Stimulated activated CD4-positive, alpha-beta T cell treated with anti-CD3 and anti-CD28 coated beads, Interleukin-15, amount 100 ng/mL, for 1 hour (primary cell): ENCODE measurements at places on chromosomes 3 and 15.

- DNase-seq, result no peak
These were observed 226.0 kb downstream of the ZMAT3 start for GRCh38 chr3:178845420-178846118.

- DNase-seq, result no peak
These were observed 5.1 kb upstream of the SPINT1 start for GRCh38 chr15:40838756-40839155.

DNA sequence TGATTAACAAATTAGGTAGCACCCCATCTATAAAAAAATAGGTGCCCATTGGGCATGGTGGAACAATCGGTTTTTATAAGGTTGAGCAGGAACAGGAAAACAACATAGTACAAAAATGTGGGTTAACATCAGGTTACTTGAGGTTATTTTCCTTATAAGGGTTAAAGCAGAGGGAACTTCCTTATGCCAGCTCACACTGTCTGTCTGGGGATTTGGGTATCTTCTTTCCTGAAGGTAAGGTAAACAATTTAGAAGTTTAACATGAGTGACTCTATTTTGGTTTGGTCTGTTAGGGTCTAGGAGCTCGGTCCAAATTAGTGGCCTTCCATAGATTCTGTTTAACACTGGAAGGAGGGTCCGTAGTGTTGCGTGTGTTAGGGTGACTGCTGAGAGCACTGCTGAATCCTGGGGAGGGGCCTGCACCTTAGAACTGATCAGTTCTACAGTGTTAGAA lies 14.7 kb downstream of the CHD2 start:
- DNase-seq, result no peak

DNA sequence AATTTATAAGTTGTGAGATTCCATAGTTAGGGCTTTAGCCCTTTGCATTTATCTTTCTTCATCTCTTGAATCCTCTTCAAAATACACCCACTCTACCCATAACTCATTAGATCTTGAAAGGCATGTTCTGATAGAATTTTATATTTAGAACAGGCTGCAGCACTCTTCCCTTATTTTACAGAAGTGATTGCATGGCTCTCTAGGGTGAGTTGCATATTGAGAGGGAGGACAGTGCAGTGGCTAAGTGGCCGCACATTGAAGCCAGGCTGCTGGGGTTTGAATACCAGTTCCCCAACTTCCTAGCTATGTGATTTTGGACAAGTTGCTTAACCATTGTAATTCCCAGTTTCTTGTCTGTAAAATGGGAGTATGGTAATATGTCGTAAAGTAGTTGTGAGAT lies 2.5 kb downstream of the CD86 start:
- DNase-seq, result no peak

- DNase-seq, result no peak
These were observed 96.2 kb upstream of the PLCL2 start for GRCh38 chr3:16788440-16789056.

DNA sequence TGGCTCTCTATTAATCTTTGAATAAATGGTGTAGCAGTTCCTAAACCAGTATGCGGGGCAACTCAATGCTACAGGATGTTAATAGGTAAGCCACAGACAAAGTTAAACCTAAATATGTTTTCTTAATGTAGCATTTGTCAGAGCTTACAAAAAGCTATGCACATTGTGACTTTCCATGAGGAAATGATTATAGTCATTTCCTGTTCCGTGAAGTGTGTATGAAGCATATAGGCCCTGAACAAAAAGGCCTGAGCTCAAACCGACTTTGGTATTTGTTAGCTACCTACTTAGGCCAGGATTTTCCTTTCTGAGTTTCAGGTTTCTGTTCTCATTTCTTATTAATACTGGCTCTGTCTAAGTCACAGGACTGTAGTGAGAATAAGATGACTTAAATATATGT lies 14.2 kb downstream of the ZNF80 start:
- no peak for DNase-seq

DNA sequence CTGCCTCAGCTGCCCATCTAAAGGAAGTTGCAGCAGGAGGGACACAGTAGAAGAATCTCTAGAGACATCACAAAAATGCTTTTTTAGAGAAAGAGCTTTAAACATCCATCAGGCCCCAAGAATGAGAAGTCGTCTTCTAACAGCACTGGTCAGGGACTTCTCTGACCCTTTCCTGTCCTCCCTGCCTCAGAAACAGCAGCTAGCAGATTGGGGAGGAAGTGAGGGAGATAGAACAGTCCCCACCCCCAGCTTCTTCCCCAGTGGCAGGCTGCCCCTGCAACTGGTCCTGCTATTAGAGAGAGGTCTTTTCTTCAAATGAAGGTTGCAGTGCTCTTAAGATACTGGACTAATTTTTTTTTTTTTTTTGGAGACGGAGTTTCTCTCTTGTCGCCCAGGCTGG lies 55.1 kb downstream of the PDE8A start:
- no peak for DNase-seq

GRCh38 chr3:34782871-34783270 lies 856.5 kb upstream of the ARPP21 start:
- DNase-seq, result no peak

GRCh38 chr3:181328346-181328745 lies 338.8 kb upstream of the DNAJC19 start:
- no peak for DNase-seq

- no peak for DNase-seq
These were observed 129.6 kb downstream of the GADL1 start for GRCh38 chr3:30764891-30765290.

- no peak for DNase-seq
These were observed 96.2 kb upstream of the TRPM1 start for GRCh38 chr15:31197497-31198414.

DNA sequence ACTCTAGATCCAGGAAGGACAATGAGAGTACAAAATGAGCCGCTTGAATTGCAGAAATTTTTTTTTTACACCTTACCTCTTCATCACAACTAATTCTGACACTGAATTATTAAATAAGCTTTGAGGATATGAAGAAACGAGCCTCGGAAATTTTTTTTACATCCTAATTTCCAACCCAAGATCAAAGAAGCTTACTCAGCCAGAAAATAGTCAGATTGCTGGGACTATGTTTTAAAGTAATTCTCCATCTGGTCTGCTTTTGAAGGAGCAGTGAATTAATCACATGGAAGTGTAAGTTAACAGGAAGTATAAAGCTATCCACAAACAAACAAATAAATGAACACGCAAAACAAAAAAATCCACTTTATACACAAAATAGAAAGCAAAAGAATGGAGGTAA lies 437.0 kb upstream of the KCNMB2 start:
- DNase-seq, result no peak

DNA sequence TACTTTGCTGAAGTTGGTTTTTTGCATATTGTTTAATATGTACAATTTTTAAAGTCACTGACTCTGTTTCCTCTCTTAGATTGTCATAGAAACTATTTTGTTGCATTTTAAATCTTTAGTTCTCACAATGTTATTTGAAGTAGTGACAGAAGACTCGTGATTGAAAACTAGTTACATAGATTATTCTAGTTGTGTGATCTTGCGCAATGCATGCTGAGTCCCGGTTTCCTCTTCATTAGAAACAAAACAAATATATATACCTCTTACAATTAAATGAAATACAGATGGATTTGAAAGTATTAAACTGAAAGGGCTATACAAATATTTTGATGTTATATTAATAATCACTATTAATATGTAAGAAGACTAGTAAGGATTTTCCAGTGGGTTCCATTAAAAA lies 333.0 kb downstream of the LPP start:
- no peak for DNase-seq

DNA sequence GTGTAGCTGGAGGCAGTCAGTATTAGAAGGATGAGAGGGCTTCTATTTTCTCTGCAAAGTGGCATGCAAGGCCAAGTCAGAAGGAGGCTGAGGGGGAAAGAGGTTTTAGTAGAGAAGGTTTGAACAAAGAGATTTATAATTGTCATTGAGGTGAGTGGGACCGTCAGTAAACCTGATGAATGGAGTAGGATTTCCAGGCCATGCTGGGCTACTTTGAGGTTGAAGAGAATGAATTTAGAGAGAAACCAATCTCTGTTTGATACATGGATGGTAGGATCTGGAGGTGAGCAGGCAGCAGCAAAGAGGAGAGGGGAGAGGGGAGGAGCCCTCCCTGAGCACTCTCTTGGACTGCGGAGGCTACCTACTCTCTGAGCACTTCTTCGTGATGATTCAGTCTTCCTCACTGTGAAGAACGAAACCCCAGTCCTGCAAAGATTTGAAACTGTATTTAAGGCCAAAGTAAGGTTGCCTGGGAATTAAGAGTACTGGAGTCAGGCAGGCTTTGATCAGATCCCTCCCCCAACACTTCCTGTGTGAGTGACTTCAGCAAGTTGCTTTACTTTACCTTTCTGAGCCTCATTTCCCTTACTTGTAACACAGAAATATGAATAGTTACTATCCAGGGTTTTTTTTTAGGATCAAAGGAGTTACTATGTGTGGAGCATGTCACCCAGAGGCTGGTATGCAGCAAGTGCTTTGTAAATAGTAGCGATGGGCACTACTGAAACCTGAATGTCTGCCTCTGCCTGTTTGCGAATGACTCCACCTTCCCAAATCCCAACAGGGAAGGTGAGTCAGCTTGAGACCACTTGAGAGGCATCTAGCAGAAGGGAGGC lies 75.8 kb downstream of the RPL39L start:
- DNase-seq, result no peak

DNA sequence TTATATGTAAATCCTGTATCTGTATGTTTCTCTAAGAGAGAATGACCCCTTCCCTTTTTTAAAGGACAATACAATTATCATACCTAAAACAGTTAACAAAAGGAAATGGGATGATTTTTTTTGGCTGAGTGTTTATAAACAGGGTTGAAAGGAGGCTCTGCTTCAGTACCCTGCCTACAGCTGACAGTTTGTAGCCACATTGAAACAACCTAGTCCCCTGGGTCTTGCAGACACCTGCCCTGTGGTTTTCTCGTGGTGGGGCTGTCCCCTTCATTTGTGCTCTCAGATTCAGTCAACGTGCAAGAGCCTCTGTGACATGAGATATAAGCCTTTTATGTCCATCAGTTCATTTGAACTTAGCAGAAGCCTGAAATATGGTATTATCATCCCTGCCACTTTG lies 2.3 kb upstream of the HMCES start:
- no peak for DNase-seq

DNA sequence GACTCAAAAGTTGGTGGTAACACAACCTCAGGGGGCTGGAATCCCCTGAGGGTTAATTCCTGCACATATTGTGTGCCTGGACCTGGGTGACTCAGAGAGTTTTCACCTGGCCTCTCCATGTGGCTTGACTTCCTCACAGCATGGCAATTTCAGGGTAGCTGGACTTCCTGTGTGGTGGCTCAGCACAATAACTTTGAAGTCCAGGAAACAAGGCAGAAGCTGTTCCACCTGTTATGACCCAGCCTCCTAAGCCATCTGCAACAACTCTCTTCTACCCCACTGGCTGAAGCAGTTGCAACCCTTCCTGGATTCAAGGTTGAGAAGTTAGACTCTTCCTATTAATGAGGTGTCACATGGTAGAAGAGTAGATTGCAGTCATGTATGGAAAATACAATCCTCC lies 58.4 kb downstream of the EDEM1 start:
- DNase-seq, result no peak

- DNase-seq, result no peak
These were observed 303.1 kb upstream of the SEMA6D start for GRCh38 chr15:47414207-47414606.

DNA sequence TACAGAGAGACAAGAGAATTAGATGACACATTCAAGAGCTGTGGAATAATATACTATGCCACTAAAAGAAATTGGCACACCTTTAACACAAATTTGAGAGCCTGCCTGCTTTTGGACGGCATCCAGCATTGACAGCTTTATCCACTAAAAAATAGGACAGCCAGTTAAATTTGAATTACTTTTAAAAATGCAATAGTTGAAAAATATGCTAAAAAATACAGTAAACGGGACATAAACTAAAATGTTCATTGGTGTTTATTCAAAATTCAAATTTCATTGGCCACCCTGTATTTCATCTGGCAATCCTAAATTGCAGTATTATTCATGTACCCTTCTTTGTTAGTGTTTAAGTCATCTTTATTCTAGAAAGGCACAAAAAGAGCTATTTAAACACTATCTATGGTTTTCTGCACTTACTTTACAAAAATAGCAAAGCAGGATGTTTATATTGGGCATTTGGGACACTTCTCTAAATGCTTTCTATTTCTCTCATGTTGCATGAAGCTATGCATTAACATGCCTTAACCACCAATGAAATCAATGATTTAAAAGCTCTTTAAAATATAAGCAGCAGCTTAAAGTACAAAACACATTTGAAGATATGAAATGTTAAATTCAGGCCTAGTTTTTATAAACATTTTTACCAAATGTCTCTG lies 160.1 kb downstream of the NEK10 start:
- DNase-seq, result no peak

- DNase-seq, result no peak
These were observed 14.2 kb downstream of the LRIG1 start for GRCh38 chr3:66486646-66487045.

DNA sequence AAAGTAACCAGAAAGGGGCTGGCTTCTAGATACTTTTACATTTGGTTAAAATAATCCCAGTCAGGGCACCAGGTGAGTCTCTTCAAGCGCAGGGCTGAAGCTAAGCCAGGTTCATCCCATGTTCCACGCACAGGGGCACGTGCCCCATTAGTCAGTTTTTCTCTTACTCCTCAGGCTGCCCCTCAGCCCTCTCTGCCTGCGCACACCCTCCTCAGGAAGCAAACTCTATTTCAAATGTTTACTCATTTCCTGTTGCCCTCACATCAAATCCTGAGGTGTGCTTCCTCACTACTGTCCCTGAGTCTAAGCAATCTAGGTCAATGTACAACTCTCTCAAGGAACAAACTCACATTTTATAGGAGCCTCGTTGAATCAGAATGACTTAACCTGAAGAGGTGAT lies 48.5 kb downstream of the THBS1 start:
- no peak for DNase-seq

- no peak for DNase-seq
These were observed 585.9 kb downstream of the UNC13C start for GRCh38 chr15:54564166-54564565.

DNA sequence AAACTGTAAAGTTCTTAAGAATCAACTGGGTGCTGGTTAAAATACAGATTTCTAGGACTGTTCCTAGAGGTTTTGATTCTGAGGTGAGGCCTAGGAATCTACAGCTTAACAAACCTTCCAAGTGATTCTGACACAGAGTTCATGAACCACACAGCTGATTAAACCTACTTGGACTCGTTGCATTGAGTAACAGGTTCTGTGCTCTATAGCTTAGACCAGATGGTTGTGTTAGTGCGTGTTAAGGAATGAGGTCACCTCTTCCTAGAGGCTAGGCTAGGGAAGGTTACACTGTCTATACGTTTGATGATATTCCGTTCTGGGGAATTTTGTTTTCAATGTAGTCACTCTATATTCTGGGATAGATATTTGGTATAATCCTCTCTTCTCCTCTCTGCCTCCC lies 21.9 kb downstream of the EID1 start:
- no peak for DNase-seq

DNA sequence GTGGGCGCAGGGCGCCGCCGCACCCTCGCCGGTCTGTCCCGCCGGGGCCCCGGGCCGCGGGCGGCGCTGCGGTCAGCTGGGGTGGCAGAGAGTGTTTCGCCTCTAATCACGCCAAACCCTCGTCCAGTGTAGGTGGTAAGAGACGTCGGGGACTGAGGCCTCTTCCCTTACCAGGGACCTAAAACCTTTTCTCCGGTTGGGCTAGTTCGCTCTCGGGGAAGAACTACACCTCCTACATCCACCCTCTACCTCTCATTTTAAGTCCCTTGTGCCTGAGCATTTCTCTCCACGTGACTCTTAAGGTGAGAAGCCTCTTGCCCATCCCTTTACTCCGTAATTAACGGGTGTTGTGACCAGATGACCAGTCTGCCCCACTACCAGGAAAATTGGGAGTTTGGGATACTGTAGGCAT lies 520 bp downstream of the TMEM42 start:
- DNase-seq, result no peak
